ENCODE measurements at places on chromosomes 4 and X.
A peak's percentile ranks its signal among the peaks of the same experiment; 100 is the strongest.

DNA sequence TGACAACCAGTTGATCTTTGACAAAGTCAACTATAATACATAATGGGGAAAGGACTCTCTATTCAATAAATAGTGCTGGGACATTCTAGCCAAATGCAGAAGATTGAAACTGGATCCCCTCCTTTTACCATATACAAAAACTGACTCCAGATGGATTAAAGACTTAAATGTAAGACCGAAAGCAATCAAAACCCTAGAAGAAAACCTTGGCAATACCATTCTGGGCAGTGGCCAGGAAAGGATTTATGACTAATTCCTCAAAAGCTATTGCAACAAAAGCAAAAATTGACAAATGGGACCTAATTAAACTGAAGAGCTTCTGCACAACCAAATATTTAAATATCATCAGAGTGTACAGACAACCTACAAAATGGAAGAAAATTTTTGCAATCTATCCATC lies 185.1 kb downstream of the NPNT start:
- no peak for DNase-seq

- DNase-seq: no peak
These were observed 207.4 kb downstream of the MAPK10 start for GRCh38 chr4:86152454-86152853.

- DNase-seq: no peak
These were observed 63.0 kb downstream of the HADH start for GRCh38 chr4:108052558-108053120.

- no peak for DNase-seq
These were observed 231.3 kb upstream of the S100G start for GRCh38 chrX:16418650-16419049.

- DNase-seq: no peak
These were observed 304.9 kb downstream of the GBA3 start for GRCh38 chr4:22997358-22998224.

DNA sequence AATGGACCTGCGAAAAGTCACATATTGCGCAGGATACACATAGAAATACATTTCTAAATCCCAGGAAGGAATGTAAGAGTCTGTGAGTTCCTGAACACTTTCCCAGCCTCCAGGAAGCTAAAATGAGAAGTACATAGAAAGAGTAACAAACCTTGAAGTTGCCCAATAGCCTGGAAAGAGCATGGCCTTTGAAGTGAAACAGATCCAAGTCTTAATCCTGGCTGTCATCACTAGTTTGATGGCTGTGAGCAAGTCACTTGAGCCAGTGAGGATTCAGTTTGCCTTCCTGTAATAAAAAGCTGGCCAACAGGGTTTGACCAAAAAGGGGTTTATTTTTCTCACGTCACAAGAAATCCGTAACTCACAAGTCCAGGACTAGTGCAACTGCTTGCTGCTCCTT lies 69.8 kb downstream of the ARHGEF38 start:
- no peak for DNase-seq

DNA sequence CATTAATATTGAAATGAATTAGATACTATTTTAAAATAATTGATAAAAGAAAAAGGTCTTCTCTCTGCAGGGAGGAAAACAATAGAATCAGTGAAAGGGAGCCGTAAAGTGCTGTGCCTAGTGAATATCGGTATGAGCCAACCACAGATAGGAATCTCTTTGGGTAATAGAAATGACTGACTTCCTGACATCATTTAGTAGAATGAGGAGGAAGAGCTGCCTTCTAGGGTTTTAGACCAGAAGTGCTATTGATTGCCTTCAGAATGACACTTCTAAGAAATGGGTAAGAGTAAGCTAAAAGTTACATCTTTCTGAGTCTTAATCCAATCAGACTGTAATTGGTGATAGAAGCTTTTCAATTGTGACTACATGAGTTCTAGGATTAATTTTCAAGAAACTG lies 134.0 kb upstream of the MAP9 start:
- no peak for DNase-seq

- DNase-seq: peak; percentile 22
These were observed 204.1 kb downstream of the PTTG2 start for GRCh38 chr4:38164346-38164745.

DNA sequence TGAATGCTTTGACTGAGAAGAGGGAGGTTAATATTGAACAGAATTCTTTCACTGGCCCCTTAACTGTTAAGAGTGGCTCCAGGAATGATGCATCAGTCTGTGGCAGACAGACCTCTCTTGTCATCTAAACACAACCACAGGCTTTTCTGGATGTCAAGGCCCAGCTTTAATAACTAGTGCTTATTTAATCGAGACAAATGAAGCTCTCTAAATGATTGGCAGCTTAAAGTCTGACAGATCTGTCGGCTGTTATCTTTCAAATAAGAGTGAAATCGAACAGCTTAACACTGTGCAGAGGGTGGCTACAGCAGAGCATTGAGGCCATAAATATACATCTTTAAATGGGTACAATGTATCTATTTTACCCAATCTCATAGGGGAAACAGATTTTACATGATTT lies 500.8 kb upstream of the PABPC4L start:
- DNase-seq: no peak

DNA sequence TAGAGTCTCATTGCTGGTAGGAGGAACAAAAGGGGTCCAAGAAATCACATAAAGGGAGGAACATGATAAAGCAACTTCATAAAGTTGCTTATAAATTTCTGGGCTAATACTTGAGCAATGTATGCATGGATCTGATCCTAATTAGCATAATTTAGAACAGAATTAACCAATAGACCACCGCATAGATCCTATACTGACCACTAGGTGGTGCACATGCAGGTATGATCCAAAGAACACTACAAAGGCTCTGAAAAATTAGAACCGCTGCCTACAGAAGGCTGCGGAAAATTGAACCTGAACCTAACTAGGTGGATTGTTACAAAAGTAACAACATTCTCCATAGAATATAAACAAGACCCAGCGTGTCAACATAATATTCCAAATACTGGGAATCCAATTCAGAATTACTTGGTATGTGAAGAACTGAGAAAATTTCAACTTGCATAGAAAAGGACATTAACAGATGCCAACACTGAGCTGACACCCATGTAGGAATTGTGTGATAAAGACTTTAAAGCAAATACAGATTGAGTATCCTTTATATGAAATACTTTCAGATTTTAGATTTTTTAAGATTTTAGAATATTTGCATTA lies 23.3 kb downstream of the BRCC3 start:
- no peak for DNase-seq

GRCh38 chr4:9988363-9988749 lies 32.9 kb downstream of the SLC2A9 start:
- DNase-seq: no peak

All from activated effector memory CD4-positive, alpha-beta T cell treated with anti-CD3 and anti-CD28 coated beads, Interleukin-2, amount 50 U/mL, for 16 hours (primary cell).